Effector CD4-positive, alpha-beta T cell (primary cell): ENCODE measurements at places on chromosomes 7 and 10.

GRCh38 chr10:27225642-27226257, 14.8 kb downstream of the ACBD5 start:
- no peak for DNase-seq

DNA sequence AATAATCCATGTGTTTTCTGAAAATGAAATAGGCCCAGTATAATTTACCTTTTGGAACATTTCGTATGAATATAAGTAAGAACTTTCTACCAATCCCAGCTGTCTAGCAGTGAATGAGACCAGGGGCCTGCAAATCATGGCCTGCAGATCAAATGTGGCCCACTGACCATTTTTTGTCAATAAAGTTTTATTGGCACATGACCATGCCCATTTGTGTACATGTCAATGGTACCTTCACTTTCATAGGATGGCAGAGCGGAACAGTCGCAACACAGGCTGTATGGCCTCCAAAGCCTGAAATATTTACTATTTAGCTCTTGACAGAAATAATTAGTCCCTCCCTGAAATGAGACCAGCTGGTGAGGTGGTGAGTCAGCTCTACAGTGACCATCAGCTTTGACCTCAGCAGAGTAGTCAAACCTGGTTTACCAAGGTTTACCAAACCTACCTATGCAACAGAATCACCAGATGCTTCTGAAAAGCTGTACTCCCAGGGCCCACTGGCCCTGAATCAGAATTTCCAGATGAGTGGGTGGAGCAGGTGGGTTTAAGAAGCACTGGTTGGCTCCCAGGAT, 13.8 kb upstream of the C10orf90 start:
- no peak for DNase-seq

GRCh38 chr7:30302656-30303311, 18.4 kb downstream of the ZNRF2 start:
- DNase-seq, result no peak

- no peak for DNase-seq
Observed at GRCh38 chr7:17472518-17472917, 174.1 kb downstream of the AHR start.

GRCh38 chr7:28862595-28863272, 95.4 kb downstream of the TRIL start:
- DNase-seq, result no peak

GRCh38 chr10:114561008-114561523, 97.0 kb downstream of the ABLIM1 start:
- no peak for DNase-seq

GRCh38 chr10:129870961-129871621, 93.0 kb downstream of the EBF3 start:
- DNase-seq, result no peak

- DNase-seq, result no peak
Observed at GRCh38 chr10:93947055-93947454, 46.7 kb upstream of the PLCE1 start.

- DNase-seq, result no peak
Observed at GRCh38 chr10:29217292-29217738, 71.6 kb upstream of the LYZL1 start.

DNA sequence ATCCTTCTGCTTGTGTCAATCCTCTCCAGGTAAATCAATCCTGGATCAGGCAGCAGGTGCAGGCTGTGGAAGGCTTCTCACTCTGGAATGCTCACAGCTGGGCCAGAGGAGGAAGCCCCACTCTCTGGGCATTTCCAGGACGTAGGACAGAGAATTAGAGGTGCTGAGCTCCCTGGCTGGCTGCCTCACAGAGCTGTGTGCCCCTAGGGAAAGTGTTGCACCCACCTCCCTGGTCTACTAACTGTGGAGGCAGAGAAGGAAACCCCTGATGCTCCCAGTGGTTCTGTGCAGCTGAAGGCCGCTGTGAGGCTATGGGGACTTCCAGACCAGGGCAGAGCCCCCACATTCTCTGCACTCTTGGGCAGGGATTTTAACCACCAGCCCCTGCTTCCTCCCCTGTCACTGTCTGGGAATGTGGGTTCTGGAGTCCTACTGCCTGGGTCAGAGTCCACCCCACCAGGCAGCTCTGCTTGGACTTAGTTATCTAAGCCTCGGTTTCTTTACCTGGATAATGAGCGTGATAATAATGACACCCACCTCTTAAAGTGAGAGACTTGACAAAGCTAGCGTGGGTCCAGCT, 73.5 kb upstream of the EEPD1 start:
- DNase-seq, result no peak

DNA sequence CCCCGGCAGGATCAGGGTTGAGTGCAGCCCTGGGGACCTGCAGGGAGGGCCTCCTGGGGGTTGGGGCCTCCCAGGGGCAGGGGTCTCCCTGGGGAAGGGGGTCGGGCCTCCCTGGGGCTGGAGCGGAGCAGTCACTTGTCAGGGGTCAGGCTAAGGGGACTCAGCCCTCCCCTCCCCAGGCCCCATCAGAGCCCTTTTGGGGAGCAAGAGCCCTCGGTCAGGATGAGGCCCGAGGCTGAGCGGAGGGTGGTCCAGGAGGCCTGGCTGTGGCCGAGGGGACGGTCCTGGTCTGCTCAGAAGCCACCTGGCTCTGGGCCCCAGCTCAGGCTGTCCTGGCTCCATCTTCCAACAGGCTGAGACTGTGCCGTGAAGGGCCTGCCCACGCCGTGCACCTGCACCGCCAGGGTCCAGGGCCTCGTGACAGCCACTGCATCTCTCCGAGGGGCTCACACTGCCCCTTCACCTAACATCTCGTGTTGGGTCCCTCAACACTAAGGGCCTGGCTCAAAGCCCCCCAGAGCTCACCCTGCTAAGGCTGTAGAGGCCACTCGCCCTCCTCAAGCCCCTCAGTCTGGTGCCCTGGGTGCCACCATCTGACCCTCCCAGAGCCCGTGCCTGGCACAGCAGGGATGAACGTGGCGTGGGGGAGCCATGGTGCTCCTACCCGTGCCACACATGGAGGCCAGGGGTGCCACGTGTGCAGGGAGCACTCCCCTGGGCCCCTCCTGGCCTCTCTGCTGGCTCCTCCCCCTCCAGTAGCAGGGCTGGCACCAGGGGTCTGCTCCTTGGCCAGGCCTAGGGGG, 12.9 kb downstream of the BHLHA15 start:
- DNase-seq, result no peak

GRCh38 chr10:109875828-109876821, 47.2 kb downstream of the XPNPEP1 start:
- no peak for DNase-seq

DNA sequence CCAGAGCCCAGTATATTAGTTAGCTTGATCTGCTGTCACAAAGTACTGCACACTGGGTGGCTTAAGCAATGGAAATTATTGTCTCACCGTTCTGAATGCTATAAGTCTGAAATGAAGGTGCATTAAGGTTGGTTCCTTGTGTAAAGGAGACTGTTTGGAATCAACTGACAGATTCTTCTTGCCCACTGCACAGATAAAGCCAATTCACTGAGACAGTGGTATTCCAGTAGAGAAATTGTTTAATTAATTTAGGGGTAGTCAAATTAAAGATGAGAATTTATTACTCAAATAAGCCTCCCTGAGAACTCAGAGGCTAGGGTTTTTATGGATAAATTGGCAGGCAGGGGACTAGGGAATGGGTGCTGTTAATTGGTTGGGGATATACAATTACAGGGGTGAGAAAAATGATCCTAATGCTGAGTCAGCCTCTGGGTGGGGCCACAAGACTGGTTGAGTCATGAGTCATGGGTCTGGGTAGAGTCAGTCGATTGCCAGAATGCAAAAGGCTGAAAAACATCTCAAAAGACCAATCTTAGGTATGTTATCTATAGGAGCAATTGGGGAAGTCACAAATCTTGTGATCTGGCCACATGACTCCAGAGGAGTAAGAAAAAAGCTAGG, 23.5 kb upstream of the SAMD9L start:
- no peak for DNase-seq

DNA sequence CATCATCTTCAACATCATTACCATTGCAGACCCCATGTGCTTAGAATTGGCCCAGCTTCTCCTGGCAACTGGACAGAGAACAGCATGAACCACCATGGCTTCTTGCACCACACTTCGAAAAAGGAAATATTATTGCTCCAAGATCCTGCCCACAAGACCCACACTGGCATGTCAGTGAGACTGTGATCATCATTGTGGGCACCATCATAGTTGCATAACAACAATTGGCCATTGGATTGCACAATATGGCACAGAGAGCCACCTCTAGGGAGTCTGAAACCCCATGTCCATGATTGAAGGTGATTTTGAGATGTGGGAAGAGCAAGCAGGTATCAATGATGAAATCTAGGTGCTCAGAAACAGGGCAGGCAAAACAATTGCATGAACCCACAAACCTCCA, 918.9 kb downstream of the GRID1 start:
- no peak for DNase-seq

- DNase-seq, result no peak
Observed at GRCh38 chr7:69198250-69198649, 400.0 kb upstream of the AUTS2 start.

- DNase-seq, result no peak
Observed at GRCh38 chr10:70735161-70735560, 50.0 kb downstream of the TBATA start.
